Endothelial cell (in vitro differentiated cells): ENCODE measurements at places on chromosomes 11 and 22.

GRCh38 chr11:86812981-86813380 lies 12.6 kb downstream of the PRSS23 start:
- peaks cover 3% of the 10 kb centered on the region for H3K4me1 ChIP-seq
- no peak overlapping the region for H3K27ac ChIP-seq
- no peak for DNase-seq
- peaks cover 5% of the 10 kb centered on the region for H3K27me3 ChIP-seq
- no peaks in the 10 kb centered on the region for H3K36me3 ChIP-seq
- H3K4me3 ChIP-seq = no peak overlapping the region

- no peak overlapping the region for H3K4me3 ChIP-seq
- peaks cover 3% of the 10 kb centered on the region for H3K36me3 ChIP-seq
- H3K4me1 ChIP-seq = peaks cover 13% of the 10 kb centered on the region
- H3K27ac ChIP-seq = no peak overlapping the region
- peaks cover 3% of the 10 kb centered on the region for H3K27me3 ChIP-seq
Observed at GRCh38 chr11:120959189-120959588, 64.7 kb upstream of the TBCEL start.

DNA sequence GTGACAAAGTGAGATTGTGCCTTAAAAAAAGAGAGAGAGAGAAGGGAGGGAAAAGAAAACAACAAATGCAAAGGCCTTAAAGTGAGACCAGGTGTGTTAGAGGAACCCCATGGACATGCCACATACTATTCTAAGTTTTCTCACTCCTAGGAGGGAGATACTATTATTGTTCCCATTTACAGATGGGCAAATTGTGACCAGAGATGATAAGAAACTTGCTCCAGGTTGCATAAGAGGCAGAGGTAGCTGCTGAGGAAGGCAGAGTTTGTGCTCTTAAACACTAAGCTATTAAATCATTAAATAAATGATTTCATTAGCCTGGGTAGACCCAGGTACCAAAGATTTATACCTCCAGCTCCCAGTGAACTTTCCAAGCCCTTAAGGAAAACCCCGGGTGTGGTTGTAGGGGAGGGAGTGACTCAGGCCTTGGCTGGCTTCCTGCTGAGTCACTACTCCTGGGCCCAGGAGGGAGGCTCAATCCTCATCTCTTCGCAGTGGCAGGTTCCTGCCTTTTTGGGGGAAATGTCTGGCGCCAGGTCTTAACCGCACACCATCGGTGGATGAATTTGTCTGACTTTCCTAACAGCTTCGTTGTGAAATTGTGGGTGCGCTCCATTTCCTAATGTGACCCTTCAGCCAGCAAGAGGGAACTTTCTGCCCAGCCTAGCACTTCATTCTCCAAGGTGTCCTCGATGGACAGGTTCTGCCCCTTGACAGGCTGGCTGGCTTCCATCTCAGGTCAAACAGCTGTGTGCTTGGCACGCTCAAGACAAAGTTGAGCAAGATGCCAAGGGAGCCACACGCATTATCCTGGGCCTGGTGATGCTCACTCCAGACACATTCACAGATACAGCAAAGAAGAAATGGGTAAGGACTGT lies 33.4 kb upstream of the PTPRJ start:
- no peaks in the 10 kb centered on the region for H3K36me3 ChIP-seq
- peaks cover 11% of the 10 kb centered on the region for H3K27me3 ChIP-seq
- H3K4me1 ChIP-seq = peaks cover 2% of the 10 kb centered on the region
- no peak overlapping the region for H3K27ac ChIP-seq
- no peak overlapping the region for H3K4me3 ChIP-seq

DNA sequence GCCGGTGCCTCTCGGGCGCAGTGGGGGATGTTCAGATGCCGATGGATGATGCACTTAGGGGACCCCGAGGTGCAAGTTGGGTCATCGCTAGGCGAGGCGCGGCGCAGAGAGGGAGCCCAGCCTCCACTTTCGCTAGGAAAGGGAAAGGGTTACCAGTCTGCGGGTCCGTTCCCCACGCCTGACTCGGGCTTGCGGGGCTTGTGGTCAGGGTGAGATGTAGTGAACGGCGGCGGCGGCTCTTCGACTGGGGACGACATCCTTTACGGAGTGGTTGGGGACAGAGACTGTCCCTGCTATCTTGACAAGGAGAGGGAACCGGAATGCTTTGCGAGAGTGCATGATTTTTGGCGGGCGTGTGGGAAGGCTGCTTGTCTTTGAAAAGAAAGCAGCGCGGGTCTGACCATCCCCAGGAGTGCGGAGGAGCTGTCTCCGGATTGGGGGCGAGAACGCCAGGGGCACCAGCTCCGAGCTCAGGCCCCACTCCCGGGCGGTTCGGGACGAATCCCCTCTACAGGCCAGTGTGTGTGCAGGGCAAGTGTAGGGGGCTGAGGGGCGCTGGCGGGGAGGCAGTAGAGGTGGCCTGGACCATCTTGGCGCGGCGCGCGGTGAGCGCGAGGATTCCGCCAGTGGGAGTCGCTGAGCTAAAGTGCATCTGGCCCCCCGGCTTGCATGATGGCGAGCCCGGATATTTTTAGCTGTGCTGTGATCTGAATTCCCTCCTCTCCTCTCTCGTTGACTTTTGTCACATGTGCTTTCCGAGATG lies 1.1 kb downstream of the FAT3 start:
- H3K27ac ChIP-seq = peak overlapping the region; percentile 50
- peaks cover 22% of the 10 kb centered on the region for H3K4me1 ChIP-seq
- DNase-seq = peak; percentile 42
- H3K36me3 ChIP-seq = peaks cover 7% of the 10 kb centered on the region
- H3K4me3 ChIP-seq = peak overlapping the region; percentile 95
- peaks cover 24% of the 10 kb centered on the region for H3K27me3 ChIP-seq

- no peaks in the 10 kb centered on the region for H3K27me3 ChIP-seq
- no peak overlapping the region for H3K4me3 ChIP-seq
- peaks cover 4% of the 10 kb centered on the region for H3K4me1 ChIP-seq
- H3K36me3 ChIP-seq = no peaks in the 10 kb centered on the region
- no peak overlapping the region for H3K27ac ChIP-seq
- DNase-seq = no peak
Observed at GRCh38 chr11:16942342-16942741, 71.9 kb downstream of the PLEKHA7 start.

GRCh38 chr11:120827820-120828219 lies 196.1 kb upstream of the TBCEL start:
- peaks cover 3% of the 10 kb centered on the region for H3K4me1 ChIP-seq
- no peak for DNase-seq
- no peak overlapping the region for H3K27ac ChIP-seq
- H3K4me3 ChIP-seq = no peak overlapping the region
- H3K27me3 ChIP-seq = peaks cover 2% of the 10 kb centered on the region
